ENCODE measurements at places on chromosomes 5 and 9. TPM values are rescaled to one million over a fixed set of nuclear protein-coding genes. Genes with fewer than 3 reads are reported as not detected.
A peak's percentile ranks its signal among the peaks of the same experiment; 100 is the strongest.

Gene GLDC
- not detected for total RNA-seq

Gene INPP5E
- 19.8 TPM for total RNA-seq

Gene GALT
- 111 TPM for total RNA-seq

Gene CDKN2B
- total RNA-seq: 375 TPM

Gene CDH18
- total RNA-seq: not detected

Gene GKAP1
- total RNA-seq: 7.6 TPM

Gene DMRT3
- total RNA-seq: not detected

Gene ZFP37
- 1.3 TPM for total RNA-seq

Gene C9orf153
- not detected for total RNA-seq

Gene NR2F1
- 6.6 TPM for total RNA-seq

Gene SEMA6A
- total RNA-seq: 121 TPM

DNA sequence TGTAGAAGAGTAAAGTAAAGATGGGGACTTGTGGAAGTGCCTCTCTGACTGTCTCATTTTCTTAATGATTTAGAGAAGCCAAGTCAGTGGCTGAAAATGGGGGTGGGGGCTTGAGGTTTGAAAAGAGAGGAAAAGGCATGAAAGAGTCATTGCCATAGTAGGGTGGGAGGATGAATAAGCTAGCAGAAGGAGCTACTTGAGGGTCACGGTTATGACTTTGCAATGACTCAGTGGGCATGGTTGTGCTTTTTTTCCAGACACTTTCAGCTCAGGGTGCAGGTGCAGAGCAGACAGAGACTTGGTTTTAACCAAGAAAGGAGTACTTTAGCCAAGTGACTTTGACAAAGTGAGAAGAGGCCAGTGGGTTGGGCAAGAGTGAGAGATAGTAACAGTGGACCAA is 117.8 kb downstream of the PTTG1 start:
- no peak for DNase-seq

GRCh38 chr9:21750021-21750735 is 52.3 kb upstream of the MTAP start:
- no peak for DNase-seq

GRCh38 chr9:21504894-21505293 is 22.8 kb upstream of the IFNE start:
- DNase-seq: no peak

DNA sequence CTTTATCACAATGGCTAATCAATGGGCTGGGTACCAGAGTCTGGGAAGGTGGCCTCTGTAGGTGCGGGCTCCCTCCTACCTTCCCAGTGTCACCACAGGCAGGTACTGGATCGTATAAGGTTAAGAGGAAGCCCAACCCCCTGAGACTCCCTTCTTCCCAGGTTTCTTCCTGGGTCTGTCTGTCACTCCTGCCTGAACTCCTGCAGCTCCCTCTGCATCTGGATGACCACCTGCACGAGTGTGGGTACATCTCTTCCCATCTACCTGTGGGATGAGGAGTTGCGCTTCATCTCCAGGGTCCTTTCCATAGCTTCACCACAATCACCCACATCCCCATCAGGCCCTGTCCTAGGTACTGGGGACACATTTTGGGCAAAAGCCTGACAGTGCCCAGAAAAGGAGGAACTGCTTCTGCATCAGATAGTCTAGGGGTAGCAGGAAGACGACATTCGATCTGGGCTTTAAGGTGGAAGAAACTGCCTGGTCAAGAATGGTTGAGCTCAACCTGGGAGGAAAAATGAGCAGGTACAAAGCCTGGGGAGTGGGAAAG is 112.2 kb upstream of the ALDH1B1 start:
- peak; percentile 18 for DNase-seq

DNA sequence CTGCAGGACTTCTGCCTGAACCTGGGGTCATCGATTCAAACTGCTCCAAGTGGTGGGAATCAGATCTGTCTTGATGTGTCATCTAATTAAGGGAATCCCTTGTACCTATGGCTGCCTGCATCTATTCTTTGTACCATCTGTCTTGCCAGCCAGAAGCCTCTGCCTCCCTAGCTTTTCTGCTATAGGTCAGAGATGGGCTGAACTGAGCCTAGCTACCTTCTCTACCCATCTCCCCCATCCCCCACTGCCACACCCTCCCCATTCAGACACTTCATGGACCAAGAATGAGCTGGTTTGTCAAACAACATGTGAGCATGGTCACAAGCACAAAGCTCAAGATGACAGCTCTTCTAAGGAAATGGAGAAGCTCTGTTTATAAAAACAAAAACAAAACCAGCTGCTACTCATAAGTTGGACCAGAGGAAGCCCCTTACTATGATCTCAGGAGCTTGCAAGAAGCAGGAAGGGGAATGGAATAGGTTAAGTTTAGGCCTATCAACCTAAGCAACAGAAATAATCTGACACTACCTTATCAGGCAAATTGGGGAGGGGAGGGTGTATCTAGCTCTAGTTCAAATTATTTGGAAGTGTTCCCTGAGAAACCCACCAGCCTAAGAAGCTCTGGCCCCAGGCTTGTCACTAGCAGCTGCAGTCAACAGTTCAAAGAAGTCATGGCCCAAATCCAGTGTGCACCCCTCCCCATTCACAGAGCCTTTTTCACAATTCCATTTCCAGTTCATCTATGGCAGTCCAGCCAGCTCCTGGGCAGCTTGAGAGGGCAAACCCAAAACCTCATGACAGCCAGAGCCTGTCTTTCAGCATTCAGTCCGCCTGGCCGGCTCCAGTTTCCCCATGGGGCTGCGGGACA is 29.9 kb downstream of the SKP1 start:
- DNase-seq: no peak

- no peak for DNase-seq
These were observed 5.5 kb downstream of the ANXA2R start for GRCh38 chr5:43034591-43034968.

- peak; percentile 42 for DNase-seq
These were observed 164.2 kb downstream of the AUH start for GRCh38 chr9:91197232-91198181.

DNA sequence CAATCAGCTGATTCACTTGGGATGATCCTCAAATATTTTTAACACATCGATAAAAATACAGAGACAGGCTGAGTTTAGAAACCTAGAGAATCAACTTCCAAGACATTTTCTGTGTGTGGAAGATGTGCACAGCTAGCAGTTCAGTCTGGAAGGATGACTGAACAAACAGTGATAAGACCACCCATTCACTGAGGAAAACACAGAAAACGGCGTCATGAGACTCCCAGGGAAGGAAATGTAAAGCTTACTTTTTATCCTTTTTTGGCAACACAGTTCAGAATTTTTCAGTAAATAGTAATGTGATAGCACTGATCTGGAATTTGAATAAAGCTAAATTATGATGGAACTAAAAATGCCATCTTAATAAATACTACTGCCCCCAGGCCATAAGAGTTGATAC is 277.6 kb downstream of the SEMA5A start:
- DNase-seq: no peak

- no peak for DNase-seq
These were observed 3.9 kb downstream of the GRK6 start for GRCh38 chr5:177430140-177430951.

DNA sequence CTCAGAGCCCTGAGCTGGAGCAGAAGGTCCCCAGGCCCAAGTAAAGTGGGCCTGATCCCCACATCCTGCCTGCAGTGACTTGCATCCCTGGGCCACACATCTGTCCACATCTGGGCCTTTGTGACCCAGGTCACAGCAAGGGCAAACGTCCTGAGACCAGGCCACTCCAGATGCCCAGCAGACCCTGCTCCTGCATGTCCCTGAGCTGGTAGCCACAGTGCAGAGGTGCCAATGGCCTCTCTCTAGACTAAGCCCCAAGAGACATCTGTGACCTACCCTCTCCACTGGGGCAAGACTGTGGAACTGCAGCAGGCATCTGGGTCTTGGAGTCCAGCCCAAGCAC is 2.5 kb downstream of the FLT4 start:
- DNase-seq: no peak

DNA sequence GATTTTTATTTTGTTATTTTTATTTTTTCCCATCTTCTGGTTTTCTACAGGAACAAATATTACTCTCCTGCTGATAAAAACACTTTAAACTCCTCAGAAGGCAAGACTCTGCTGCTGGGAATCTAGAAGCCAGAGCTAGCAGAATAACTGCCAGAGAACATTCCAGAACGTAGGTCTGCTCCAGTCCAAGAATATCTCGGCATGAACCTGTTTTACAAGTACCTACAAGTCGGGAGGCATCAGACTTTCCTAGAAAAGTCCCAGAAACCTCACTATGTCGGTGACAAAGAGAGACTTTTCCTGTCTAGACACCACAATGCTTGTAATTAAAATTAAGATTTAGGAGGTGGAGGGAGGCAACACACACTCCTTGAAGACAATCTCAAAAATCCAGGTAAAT is 41.4 kb downstream of the FABP6 start:
- no peak for DNase-seq

GRCh38 chr9:13128266-13128860 is 151.1 kb downstream of the MPDZ start:
- DNase-seq: no peak

GRCh38 chr9:34267660-34268059 is 61.4 kb downstream of the KIF24 start:
- no peak for DNase-seq

DNA sequence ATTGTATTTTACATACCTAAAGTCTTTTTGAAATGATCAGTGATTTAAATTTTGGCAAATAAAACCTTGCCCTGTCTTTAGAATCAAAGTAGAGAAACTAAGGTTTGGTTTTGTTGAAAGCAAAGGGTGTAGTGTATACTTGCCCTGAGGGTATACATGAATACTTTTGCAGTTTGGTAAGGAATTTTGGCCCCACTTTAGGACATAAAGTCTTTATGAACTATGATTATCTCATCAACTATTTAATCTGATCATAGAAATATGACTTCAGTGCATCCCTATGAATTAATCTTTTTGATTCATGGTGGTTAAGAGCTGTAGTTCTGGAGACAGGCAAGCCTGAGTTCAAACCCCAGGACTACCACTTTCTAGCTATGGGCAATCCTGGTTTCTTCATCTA is 17.7 kb downstream of the RAD1 start:
- no peak for DNase-seq

DNA sequence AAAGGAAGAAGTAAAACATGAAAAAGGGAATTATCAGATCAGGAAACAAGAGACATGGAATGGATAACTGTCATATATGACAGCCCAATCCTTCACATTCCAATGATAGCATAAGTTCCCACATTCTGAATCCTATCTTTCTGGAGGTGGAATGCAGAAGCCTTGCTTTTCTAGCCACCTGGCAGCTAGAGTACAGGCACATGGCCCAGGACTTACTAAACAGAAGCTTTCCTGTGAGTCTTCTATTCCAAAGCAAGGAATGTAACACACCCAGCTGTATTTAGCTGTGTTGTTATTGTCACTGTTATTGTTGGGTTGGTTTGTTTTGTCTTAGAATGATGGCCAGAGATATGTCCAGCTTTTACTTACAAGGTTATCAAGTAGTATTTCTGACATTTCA is 780.5 kb upstream of the ZNF608 start:
- DNase-seq: no peak

- no peak for DNase-seq
These were observed 95.6 kb downstream of the ESM1 start for GRCh38 chr5:54889826-54890225.

DNA sequence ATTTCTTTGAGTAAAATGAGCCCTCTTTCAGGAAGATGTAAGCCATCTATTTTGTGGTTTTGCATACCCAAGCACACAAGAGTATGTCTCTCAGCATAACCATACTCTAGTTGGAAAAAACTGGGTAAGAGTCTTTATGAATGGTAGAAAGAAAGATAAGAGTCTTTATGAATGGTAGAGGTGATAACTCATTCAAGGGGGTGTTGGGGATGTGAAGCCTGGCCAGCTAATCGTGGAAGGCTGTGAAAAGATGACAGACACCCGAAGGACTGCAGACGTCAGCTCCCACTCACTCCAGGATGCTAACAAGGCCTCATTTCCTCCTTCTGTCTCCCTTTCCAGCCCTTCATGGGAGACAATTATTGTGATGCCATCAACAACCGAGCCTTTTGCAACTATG is 228.5 kb downstream of the PAPPA start:
- DNase-seq: no peak

DNA sequence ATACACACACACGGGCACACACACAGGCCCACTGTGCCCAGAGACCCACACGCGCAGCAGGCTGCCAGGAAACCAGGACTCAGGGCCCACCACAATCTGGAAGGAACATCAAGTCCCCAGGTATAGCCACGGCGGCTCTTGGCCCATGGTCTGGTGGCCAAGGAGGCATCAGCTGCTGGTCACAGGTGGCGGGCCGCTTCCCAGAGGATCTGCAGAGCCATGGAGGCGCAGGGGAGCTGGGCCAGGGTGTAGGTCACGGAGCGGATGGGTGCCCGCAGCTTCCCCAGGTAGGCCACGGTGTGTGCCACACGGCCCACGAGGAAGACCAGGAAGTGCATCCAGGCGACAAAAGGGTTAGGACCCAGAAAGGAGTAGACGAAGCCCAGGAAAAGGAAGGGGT is 13.4 kb downstream of the PTGES start:
- no peak for DNase-seq

DNA sequence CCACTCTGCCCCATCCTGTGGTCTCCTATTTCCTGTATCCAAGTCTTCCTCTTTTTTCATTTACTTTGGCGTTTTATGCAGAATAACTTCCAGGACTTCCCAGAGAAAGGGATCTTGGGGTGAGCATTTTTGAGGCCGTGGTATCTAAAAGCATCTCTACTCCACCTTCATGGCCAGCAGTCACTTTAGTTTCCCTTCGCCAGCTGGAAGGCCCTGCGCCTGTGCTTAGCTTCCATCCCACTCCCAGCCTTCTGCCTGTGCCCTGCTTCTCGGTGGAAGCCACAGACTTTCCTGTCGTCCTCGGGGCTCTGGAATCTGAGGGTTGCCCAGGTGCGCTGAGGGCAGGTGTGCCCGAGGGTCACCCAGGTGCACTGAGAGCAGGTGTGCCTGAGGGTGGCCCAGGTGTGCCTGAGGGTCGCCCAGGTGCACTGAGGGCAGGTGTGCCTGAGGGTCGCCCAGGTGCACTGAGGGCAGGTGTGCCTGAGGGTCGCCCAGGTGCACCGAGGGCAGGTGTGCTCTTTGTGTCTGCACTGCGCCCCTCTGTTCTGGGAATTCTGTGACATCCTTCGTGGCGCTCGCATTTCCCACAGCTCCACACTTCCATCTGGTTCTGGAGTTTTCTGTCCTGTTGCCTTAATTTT is 32.4 kb upstream of the LRRC14B start:
- no peak for DNase-seq

GRCh38 chr5:40223884-40224402 is 455.8 kb upstream of the PTGER4 start:
- DNase-seq: no peak

DNA sequence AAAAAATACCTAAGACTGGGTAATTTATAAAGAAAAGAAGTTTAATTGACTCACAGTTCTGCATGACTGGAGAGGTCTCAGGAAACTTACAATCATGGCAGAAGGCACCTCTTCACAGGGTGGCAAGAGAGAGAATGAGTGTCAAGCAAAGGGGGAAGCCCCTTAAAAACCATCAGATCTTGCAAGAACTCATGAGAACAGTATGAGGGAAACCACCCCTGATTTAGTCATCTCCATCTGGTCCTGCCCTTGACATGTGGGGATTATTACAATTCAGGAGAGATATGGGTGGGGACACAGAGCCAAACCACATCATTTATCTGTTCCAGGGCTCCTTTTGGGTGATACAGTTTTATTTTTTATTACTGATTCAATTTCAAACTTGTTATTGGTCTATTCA is 23.2 kb upstream of the ADAMTS16 start:
- no peak for DNase-seq

Measured in Peyer's patch (tissue), 4 donors.